ENCODE measurements at places on chromosomes 16 and 17. TPM values are rescaled to one million over a fixed set of nuclear protein-coding genes. Genes with fewer than 3 reads are reported as not detected.

RAB26 gene
- polyA plus RNA-seq, result 2.1 TPM

CDH5 gene
- 53.1 TPM for polyA plus RNA-seq

DNA sequence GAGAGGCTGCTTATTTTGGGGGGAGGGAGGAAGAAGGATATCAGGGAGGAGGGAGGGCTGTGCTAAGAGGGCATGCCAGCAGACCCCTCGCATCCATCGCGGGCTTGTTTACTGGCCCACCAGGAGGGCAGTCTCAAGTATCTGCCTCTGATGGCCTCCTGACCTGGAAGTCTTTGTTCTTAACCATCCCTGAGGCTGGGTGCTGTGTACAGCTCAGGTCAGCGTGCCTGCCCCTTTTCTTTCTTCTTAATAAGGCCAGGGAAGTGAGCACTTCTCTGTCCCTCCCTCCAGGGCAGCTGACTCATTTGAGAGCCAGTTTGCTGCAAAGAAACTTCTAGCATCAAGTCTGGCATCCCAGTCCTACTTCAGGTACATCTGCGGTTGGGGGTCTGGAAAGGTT is 157.0 kb downstream of the CCDC182 start:
- DNase-seq, result no peak

GPR139 gene
- not detected for polyA plus RNA-seq

DNA sequence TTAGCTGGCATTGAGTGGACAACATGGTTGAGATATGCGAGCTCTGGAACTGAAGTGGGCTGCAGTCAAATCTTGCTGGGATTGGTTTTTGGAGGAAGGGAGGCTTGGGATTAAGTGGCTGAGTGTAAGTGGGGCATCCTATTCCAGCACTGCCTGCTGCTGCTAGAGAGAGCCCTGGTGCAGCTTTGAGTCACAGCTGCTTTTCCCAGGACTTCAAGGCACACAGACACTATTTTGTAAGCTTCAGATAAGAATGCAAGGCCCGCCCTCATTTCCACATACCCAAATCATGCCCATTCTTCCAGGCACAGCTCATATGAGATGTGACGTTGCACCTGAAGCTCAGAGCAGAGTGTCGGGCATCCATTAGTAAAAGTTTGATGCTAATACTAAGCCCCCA is 10.2 kb upstream of the MAF start:
- no peak for DNase-seq

DNA sequence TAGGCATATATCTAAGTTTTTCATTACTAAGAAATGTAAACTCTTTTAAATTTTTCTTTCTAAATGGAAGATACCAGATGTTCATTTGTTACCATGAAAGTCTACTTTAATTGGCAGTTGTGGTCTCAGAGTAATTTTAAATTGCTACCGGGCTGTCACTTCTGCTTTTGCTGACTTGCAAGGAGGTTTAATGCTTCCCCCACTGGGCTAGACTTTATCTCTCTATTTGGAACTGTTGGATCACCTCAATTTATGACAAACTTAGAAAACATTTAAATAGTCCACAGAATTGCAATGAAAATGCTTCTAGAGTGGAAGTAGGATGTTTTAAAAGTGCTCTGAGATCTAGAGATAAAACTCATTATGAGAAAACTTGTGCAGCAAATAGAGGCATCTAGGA is 479.8 kb upstream of the GOT2 start:
- no peak for DNase-seq

SEZ6L2 gene
- polyA plus RNA-seq, result 8.2 TPM

Measured in left kidney (tissue), 8 donors.